COR-L47 (cell line): ENCODE measurements at places on chromosomes 11 and 22.

DNA sequence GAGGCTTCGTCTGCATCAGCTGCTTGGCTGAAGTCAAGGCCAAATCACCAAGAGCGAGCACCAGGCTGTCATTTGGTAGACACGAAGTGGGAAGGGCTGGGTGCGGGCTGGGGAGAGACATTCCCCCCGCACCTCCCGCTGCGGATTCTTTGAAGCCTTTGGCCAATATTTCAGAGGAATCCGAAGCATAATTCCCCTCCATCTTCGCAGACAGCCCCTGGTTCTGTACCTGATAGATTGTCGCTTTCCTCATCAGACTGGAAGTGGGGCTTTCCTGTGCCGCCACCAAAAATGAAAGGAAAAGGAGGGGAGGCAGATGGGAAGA is 15.3 kb downstream of the BLID start:
- DNase-seq = no peak

- no peak for DNase-seq
These were observed 765 bp downstream of the GAB4 start for GRCh38 chr22:17007257-17007656.

DNA sequence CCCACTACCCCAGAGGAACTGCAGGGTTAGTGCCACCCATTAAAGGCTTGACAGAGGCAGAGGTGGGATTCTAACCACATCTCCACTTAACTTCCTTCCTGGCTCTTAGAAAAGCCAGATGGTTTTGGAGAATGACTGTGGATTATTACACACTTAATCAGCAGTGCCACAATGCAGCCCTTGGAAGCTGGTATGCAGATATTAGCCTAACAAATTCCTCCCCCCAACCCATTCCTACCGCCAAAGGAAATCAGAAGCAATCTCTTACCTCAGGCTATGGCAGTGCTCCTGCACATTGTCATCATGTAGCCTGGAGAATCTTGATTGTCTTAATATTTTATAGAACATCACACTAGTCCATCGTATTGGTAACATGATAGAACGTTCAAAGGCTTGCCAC is 23.2 kb upstream of the NRGN start:
- no peak for DNase-seq

- DNase-seq = no peak
These were observed 6.4 kb downstream of the BIRC3 start for GRCh38 chr11:102323542-102324251.

DNA sequence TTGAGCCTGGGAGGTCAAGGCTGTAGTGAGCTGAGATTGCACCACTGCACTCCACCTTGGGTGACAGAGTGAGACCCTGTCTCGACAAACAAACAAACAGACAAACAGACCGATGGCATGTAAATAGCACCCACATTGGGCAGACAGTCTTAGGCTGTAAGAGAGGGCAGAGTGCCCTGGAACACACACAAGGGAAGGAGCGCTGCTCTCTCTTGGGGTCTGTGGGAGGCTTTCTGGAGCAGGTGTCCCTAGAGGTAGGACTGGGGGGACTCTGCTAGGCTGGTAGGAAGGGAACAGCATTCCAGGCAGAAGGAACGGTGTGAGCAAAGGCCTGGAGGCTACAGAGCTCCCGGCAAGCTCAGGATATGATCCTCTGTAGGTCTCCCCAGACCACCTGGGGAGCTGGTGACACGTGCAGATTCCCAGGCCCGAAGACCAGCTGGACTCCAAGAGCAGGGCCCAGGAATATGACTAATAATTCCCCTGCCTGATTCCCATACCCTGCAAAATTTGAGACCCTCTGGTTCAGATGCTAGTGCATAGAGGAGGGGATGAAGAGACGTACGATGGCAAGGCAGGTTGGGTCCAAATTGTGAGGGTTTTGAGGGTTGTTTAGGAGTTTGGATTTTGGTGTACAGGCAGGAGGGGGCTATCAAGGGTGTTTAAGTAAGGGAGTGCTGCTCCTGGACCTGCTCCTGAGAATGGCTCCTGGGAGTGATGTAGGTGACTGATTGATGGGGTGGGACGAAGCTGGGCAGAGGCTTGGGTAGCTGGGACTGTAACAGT is 11.6 kb downstream of the SMIM38 start:
- DNase-seq = no peak

GRCh38 chr11:64186492-64187165 is 658 bp downstream of the STIP1 start:
- DNase-seq = no peak

- no peak for DNase-seq
These were observed 56.6 kb upstream of the UBASH3B start for GRCh38 chr11:122598971-122599370.

DNA sequence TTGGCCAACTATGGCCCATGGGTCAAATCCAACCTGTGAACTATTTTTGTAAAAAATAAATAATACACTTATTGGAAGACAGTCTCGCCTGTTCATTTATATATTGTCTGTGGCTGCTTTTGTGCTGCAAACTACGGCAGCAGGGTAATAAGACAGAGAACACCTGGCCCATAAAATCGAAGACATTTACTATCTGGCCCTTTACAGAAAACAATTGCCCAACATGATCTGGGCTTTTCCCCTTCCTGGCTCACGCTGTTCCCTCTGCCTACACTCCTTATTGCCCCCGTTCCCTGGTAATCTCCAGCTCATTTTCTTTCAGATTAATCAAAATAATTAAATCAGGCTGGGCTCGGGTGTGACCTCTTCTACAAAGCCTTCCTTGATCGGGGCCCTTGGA is 5.6 kb downstream of the PLAAT2 start:
- DNase-seq = no peak

DNA sequence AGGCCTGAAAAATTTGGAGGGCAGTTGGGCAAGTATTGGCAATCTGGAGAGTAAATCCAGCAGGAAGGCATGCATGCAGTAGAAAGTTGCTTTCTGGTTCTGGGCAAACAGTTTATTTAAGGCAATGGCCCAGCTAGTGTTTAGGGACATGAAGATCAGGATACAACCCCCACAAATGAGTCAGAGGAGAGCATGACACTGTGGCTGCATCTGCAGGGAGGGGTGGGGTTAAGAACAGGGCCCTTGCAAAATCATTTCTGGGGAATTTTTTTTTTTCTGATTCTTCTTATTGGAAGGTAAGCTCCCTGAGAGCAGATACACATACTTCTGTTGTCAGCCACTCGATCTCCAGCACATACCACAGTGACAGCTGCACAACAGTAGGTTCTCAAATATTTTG is 61.1 kb downstream of the FDX1 start:
- no peak for DNase-seq

DNA sequence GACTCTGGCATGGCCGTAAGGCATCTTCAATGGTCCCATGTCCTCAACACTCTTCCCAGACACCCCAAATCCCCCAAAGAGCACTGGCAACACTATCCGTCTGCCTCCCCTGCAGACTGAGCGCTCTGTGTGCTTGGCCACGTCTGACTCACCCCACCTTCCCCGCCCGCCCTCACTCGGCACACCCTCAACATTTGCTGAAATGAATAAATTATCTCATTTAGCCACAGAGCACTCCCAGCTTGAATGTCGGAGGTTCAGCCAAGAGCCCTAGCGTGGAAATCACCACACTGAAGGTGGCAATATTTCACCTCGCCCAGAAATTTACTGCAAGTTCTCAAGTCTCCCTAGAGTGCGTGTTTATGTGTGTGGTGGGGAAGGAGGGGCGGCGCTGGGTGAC is 46.6 kb upstream of the TCF20 start:
- no peak for DNase-seq

- no peak for DNase-seq
These were observed 72.3 kb downstream of the ETS1 start for GRCh38 chr11:128515086-128515485.

DNA sequence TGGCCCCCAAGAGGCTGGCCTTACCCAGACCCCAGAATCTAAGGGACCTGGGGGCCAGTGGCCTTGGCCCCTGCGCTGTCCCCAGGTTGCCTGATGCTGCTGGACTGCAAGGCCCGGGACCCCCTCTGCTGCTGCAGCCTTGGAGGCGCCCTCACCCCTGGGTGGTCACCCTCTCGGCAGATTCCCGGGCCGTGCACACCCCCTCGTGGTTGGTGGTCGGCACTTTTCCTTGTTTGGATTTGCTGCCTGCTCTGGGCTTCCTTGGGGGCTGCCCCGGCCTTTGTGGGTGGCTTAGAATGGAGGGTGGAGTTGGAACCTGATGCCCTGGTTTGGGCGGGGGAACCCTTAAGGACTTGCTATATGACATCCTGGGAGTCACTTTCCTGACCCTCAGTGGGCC is 5.3 kb downstream of the RIN1 start:
- no peak for DNase-seq

- DNase-seq = no peak
These were observed 235.7 kb downstream of the DYNC2H1 start for GRCh38 chr11:103344886-103345285.

- no peak for DNase-seq
These were observed 896.9 kb downstream of the KCNA4 start for GRCh38 chr11:29119707-29120618.

- DNase-seq = no peak
These were observed 3.4 kb downstream of the EMID1 start for GRCh38 chr22:29208879-29209623.

GRCh38 chr22:30219049-30219654 is 27.4 kb downstream of the LIF start:
- no peak for DNase-seq

DNA sequence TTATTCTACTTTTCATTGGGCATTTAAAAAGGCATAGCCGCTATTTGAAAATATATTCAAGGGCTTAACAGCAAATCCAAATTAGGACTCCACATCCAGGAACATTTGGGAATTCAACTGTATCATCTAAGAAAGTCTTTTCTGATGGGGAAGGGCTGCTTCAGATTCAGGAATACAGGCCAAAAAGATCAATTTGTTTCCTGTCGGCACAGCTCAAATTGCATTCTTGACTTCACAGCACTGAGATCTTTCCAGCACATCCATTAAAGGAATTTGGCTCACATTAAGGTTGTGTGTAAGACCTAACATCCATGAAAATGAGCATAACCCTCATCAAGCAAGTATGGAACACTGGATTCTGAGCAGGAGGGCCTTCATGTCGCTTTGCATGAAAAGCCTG is 1169.5 kb upstream of the CCDC90B start:
- no peak for DNase-seq
